ENCODE measurements at places on chromosomes 5 and 9. TPM values are rescaled to one million over a fixed set of nuclear protein-coding genes. Genes with fewer than 3 reads are reported as not detected.

DNA sequence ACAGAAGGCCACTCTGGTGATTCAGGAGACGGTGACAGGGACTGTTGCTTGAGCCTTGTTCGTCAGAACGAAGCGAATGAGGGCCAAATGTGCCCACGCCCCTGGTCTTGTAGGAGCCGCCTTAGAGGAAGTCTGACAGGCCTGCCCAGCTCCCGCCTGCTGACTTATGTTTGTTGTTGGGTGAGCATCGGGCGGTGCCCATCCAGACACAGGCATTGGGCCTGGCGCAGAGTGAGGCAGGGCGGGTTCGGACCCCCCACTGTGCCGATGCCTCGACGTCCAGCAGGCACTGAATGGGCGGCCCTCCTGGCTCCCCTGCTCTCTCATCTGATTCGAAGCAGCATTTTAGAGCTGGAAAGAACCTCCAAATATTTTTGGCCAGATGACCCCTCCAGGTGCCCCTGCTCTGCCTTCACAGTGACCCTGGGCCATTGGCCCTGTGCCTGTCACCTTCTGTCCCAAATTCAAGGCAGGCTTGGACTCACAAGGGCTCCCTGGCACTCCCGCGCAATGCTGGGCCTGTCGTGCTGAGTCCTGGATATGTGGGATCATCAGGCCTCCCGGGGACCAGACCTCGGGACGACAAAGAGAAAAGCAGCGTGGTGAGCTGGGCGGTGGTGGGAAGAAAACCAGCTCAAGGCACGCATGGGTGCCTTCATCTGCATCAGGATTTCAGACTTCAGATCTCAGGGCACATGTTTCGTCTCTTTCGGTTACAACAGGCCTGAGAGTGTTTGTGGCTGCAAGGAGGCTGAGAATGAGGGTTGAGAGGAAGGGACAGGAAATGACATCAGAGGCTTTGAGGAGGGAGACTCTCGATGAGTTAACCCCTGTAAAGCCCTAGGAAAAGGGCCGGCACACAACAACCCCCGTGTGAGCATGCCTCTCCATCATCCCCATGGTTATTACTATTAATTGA lies 37.1 kb upstream of the OLFM1 start:
- H3K27me3 ChIP-seq = 0 out of 2 replicates have a peak, but pooled peaks cover 12% of the 10 kb centered on the region
- no peaks in the 10 kb centered on the region for H3K36me3 ChIP-seq
- peak; percentile 34 for DNase-seq

GRCh38 chr9:26301659-26302058 lies 590.9 kb downstream of the CAAP1 start:
- no peak for DNase-seq
- no peak overlapping the region for H3K4me3 ChIP-seq
- H3K27me3 ChIP-seq = no peaks in the 10 kb centered on the region
- H3K4me1 ChIP-seq = no peaks in the 10 kb centered on the region

Gene ZDHHC11B
- total RNA-seq = not detected

GRCh38 chr5:122009436-122009835 lies 47.7 kb downstream of the SRFBP1 start:
- no peaks in the 10 kb centered on the region for H3K27me3 ChIP-seq
- no peak for DNase-seq
- no peaks in the 10 kb centered on the region for H3K4me1 ChIP-seq
- no peaks in the 10 kb centered on the region for H3K36me3 ChIP-seq

DNA sequence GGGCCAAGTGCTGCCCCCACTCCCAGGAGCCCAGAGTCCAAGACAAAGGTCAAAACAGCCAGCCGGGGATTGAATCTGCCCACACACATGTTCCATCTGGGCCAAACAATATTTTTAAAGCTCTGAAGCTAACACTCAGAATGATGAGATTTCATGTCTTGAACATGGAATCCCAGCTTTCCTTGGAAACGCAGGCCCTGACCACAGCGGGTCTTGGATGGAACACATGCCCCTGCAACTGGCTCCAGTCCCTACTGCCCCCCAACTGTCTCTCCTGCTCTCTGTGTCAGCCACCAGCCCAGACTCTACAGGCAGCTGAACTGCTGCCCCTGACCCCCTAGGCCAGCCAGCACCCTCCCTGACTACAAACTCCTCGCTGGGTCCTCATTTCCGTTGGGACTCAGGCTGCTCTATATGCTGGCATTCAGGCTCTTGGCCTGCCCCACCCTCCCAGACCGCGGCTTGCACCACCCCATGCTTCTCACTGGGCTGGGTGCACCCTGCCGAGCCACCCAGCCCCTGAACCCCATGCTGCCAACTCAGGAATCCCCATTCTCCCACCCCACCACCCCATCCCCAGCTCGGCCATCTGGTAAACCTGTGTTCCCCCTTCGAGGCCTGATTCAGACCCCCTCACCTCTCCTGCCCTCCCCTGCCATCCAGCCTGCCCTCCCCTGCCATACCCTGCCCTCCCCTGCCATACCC lies 71.7 kb downstream of the ADAMTS2 start:
- no peak for DNase-seq
- H3K36me3 ChIP-seq = no peaks in the 10 kb centered on the region
- no peak overlapping the region for H3K4me3 ChIP-seq
- H3K27me3 ChIP-seq = no peaks in the 10 kb centered on the region
- no peak overlapping the region for H3K27ac ChIP-seq

Gene DAB2
- 49.9 TPM for total RNA-seq

GRCh38 chr5:97163360-97163764 lies 19.7 kb downstream of the RIOK2 start:
- no peak for DNase-seq
- no peak overlapping the region for H3K4me3 ChIP-seq
- no peaks in the 10 kb centered on the region for H3K27me3 ChIP-seq
- no peaks in the 10 kb centered on the region for H3K4me1 ChIP-seq
- H3K27ac ChIP-seq = no peak overlapping the region

Gene LCN10
- not detected for total RNA-seq

GRCh38 chr9:133609311-133610098 lies at the start of gene FAM163B:
Gene FAM163B (minus strand): TSS chr9:133609389. CDS start chr9:133580223, 29,166 bp downstream.
- no peaks in the 10 kb centered on the region for H3K4me1 ChIP-seq
- no peaks in the 10 kb centered on the region for H3K36me3 ChIP-seq
- no peak within 1 kb of the TSS for H3K27ac ChIP-seq
- no peak for DNase-seq

Gene ADAMTS13
- 0.24 TPM for total RNA-seq

- H3K4me3 ChIP-seq = no peak overlapping the region
- DNase-seq = no peak
- no peak overlapping the region for H3K27ac ChIP-seq
- peaks cover 6% of the 10 kb centered on the region for H3K36me3 ChIP-seq
- H3K4me1 ChIP-seq = peaks cover 17% of the 10 kb centered on the region
These were observed 46.6 kb upstream of the SLC12A2 start for GRCh38 chr5:128036950-128037349.

Data from SJSA1 (cell line).